ENCODE measurements at places on chromosomes 3 and 15.

- DNase-seq: peak; percentile 66
Measured at GRCh38 chr3:174441588-174442301, 417.4 kb upstream of the NAALADL2 start.

- peak; percentile 94 for DNase-seq
Measured at GRCh38 chr3:11238060-11238459, 34.1 kb upstream of the ATG7 start.

- DNase-seq: no peak
Measured at GRCh38 chr3:37286569-37286968, 112.2 kb upstream of the LRRFIP2 start.

DNA sequence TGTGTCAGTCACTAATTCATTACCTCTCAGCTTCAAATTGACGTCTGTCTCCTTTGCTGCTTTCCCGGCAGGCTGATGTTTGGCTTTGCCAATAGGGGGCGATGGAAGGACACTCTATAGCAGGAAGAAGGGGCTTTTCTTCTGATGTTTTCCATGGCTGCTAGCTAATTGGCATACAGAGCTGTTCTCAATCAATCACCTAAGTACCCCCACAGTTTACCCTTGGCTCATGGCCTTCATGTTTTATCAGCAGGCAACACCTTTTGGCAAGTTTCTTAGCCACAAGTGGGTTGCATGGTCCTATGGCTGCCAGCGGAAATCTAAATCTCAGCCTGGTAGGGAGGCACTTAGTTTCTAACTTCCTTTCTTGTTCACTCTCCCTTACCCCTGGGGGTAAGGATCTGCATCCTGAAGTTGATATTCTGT is 45.0 kb downstream of the ESYT3 start:
- DNase-seq: peak; percentile 44

GRCh38 chr3:179760944-179761343 is 108.1 kb downstream of the USP13 start:
- peak; percentile 81 for DNase-seq

DNA sequence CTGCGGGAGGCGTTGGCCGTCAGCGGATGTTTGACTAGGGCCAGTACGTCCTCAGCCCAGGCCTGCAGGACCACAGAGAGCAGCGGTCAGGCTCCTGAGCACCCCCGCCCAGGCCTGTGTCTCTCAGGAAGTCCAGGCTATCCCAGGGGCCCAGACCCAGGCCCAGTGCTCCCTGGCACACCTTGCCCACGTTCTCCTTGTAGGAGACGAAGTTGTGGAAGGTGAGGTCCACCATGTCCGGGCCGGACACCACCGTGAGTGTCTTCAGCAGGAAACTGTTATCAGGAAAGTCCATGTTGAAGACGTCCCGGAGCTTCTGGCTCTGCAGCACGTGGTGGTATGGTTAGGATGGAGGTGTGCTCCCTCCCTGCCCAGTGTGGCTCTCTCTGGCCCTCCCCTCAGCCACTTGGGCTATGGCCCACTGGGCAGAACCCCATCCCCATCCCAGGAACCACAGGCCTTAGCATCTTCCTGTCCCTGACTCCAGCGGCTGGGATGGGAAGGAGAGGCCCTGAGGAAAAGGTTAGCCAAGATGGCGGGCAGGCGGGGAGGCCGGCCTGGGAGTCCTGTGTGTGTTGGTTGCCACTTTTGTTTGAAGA is 5.3 kb downstream of the PLCB2 start:
- DNase-seq: no peak

- no peak for DNase-seq
Measured at GRCh38 chr3:139524841-139525636, 14.5 kb downstream of the RBP1 start.

DNA sequence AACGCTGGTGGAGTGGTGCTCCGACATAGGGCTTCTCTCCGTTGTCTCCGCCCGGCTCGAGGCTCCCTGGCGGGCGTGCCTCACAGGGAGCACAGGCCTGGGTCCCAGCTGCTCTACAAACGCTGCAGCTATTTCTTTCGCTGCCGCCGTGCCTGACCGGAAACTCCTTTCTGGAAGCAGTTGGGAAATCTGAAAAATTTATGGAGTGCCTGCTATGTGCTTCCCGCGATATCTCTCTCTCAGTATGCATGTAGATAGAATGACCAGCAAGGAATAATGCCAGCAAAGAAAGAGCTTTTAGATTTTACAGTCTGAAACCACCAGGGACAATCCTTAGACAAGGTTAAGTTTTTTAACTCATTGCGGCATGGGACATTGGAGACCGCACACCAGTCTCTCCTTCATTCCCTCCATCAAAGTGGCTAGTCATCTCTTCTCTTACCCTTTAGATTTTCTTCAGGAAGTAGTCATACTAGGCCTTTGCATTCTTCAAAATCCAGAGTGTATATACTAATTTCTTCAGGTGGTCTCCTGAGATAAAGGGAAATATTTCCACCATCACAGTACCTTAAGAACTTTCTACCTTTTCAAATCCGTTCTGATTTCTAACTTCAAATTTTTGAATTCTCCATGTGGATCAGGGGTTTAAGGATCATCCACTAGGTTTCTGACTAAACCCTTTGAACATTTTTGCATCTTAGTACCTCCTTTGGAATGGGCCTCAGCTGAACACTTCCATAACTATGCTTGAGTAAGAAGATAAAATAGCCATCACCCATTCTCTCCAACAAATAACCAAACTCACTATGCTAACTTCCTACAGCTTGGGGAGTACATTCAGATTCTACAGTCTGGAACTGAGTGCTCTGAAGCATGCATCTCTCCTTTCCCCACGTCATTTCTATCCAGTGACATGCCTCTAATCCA is 1.1 kb upstream of the NPHP3 start:
- DNase-seq: no peak

- DNase-seq: no peak
Measured at GRCh38 chr3:155960060-155960459, 89.6 kb downstream of the GMPS start.

DNA sequence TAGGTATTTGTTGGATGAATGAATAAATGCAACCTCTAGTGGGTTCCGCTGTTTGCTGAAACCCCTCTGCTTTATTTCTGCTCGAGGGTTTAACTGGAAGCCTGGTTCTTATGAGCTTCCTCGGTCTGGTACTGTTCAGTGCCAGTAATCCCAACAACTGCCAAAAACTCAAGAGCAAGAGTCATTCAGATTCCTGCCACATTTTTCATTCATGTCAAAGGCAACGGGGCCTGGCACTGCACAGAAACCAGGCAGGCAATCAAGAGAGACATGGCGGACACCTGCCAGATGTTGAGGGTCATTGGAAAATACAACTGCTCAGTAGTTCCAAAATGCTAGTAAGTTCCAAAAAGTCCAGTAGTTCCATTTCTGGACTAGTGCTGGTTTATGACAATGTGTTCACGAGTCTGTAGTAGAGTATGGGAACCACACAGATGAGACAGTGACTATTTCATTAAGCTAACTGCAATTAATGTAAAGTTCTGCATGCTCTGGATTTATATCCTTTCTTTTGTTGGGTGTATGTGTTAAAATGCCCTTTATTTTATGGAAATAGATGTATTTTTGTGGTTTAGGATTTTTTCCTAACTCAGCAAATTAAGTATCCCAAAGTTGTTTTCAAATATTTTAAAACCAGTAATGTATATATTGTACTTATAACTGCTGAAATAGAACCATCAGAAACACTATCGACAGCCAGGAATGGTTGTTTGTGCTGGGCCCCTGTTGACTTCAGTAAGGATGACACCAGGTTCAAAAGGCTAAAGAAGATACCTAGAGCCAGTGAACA is 22.7 kb upstream of the TMEM41A start:
- DNase-seq: no peak

GRCh38 chr3:106049821-106050220 is 181.0 kb upstream of the CBLB start:
- DNase-seq: peak; percentile 31

- no peak for DNase-seq
Measured at GRCh38 chr15:95422255-95422654, 908.2 kb upstream of the NR2F2 start.

GRCh38 chr3:128012050-128012449 is 40.2 kb upstream of the SEC61A1 start:
- DNase-seq: no peak

DNA sequence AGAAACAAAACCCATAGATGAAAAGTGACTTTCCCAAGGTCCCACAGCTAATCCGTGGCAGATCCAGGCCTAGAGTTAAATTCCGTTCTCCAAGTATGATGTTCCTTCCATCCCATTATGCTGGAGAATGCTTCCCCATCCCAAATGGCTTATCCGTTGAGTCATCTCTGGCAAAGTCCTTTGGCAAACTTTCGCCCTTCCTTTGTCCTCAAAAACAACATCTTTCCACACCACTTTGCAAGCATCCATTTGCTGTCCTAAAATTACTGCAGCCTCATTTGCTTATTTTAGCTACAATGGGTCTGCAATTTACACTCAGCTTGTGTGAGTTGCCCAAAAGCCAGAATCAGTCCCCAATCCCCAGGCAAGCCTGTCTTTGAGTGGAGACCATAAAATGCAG is 304.0 kb upstream of the TLE3 start:
- DNase-seq: no peak

DNA sequence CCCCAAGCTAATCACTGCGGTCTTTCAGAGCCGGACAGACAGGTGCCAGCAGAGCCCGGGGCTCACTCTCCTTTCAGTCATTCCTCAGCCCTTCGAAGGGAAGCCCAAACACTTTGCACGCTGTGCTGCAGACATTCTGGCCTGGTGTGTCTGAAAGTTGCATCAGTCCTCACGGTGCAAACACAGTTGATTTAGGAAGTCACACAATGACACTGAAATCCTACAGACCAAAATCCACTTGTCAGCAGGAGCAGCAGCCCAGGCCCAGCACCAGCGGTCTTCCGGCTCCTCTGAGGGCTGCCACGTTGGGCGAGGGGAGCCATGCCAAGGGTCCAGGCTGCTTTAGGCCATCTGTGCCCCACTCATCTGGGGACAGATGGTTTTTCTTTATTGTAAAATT is 61.6 kb downstream of the RGMA start:
- no peak for DNase-seq

- peak; percentile 38 for DNase-seq
Measured at GRCh38 chr3:177946936-177947335, 589.3 kb upstream of the KCNMB2 start.

- peak; percentile 56 for DNase-seq
Measured at GRCh38 chr3:161163297-161163696, 57.8 kb upstream of the NMD3 start.

GRCh38 chr3:64235605-64236004 is 10.3 kb upstream of the PRICKLE2 start:
- DNase-seq: no peak

- DNase-seq: no peak
Measured at GRCh38 chr3:24551626-24552025, 57.0 kb upstream of the THRB start.

- no peak for DNase-seq
Measured at GRCh38 chr15:45970542-45970941, 335.7 kb downstream of the SQOR start.

GRCh38 chr3:67083277-67083676 is 85.2 kb downstream of the KBTBD8 start:
- peak; percentile 84 for DNase-seq

- DNase-seq: no peak
Measured at GRCh38 chr15:33204926-33205325, 10.4 kb upstream of the FMN1 start.

- DNase-seq: no peak
Measured at GRCh38 chr3:108620250-108620649, 30.7 kb downstream of the DZIP3 start.

- no peak for DNase-seq
Measured at GRCh38 chr3:113222451-113223086, 11.2 kb downstream of the BOC start.

DNA sequence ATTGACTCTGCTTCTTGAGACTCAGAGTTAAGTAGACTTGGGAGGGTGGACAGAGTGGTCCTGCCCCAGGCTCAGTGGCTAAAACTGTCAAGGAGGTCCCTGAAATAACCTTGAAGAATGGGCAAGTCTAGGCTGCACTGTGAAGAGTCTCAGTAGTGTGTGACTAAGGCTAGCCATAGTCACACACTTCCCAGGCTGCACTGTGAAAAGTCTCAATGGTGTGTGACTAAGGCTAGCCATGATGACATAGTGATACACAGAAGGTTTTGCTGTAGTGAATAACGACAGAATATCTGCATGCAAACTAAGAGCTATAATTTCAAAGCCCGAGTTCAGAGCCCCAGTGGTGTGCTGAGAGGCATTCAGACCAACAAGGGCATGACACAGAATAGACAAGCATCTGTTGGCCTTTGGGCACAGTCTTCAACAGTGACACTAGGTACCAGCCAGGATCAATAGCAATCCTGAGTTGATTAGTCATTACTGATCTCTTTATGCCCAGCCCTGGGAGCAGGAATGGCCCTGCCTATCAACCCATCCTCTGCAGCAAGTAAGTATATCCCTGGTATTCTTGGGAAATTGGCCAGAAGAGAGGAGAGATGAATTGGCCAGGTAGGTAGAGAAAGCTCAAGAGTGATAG is 72.4 kb upstream of the BBX start:
- DNase-seq: peak; percentile 40

- DNase-seq: no peak
Measured at GRCh38 chr3:56788521-56788920, 13.2 kb downstream of the ARHGEF3 start.

DNA sequence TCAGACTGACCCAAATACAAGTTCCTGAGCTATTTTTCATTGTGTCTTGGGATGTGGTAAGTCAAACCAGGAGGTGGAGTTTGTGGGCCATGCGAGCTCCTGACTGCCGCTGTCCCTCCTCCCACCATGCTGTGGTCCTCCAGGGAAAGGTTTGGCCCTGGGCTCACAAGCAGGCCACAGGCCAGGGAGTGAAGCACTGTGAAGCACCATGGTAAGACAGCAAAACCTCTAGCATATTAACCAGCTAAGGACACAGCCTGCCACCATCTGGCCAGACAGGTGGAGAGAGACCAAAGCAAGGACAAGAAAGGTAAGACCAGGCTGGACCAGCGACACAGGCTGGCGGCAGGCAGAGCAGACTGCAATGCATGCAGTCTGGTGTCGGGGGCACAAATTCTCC is 15.3 kb downstream of the RAB43 start:
- DNase-seq: no peak

DNA sequence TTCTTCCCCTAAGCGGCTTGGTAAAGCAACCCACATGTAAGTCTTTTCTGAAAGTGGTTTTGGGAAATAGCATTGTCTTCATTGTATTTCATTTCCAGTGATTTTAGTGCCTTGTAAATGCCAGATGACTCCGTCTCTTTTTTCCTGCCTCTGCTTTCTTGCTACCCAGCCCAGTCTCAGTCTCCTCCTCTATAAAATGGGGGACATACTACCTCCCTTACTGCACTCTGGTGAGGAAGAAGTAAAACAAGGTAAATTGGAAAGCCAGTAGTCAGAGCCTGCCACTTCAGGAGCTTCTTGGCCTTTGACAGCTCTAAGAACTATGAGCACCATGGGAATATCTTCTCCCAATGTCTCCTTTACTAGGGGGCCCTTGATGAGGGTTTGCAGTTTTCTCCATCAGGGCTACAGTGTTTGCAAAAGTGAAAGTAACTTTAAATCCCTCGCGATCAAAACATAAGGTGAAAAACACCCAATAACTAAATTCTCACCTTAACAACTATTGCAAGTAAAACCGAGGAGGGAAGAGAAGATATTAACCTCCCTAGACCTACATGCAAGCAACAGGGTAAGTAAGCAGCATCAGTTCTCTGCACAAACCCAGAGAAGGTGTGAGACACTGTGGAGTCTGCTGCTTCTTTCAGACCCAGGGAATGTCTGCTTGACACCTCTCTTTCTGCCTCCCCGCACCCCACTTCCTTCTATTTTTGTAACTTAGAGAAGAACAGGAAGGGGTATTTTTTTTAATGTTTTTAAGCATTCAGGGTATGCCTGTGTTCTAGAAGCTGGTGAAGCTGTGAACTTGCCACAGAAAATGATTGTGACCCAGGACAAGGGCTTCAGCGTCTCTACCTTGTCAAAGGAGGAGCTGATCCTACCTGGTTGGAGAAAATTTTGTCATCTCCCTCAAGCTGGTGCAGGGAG is 159.1 kb upstream of the EOMES start:
- DNase-seq: no peak

- DNase-seq: no peak
Measured at GRCh38 chr15:76034111-76034510, 21.9 kb upstream of the NRG4 start.
